ENCODE measurements at places on chromosomes 1 and 21.

- no peak for DNase-seq
Observed at GRCh38 chr21:32048353-32048752, 175.5 kb downstream of the HUNK start.

DNA sequence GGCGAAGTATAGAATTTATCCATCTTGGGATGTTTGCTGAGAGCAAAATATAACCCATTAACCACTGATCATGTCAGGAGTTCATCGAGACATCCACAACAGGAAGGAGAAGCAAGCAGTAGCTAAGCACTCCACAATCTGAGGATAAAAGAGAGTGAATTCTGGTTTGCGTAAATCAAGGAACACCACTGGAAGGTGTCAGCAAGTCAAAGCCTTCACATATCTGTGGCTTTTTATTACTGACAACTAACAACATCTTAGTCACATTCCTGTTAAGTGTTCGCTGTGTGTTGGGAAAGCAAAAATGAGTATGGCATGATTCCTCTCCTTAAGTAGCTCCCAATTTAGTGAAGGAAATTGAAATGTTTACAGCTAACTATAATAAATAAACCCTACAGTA is 44.5 kb upstream of the DARS2 start:
- DNase-seq, result no peak

DNA sequence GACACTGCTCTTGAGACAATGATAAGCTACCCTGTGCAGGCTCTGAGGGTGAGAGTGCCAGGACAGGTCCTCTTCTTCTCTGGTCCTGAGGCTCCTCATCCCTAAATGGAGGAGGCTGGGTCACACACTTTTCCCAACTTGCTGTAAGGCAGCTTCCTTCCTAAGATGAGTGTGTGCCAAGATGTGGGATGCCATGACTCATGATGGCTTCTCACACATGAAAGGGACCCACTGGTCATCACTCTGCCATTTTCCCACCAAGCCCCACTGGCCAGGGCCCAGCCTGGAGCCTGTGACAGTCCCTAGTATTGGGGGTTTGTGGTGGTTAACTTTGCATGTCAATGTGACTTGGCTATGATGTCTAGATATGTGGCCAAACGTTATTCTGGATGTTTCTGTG is 54.4 kb downstream of the CNIH3 start:
- DNase-seq, result no peak

- no peak for DNase-seq
Observed at GRCh38 chr1:224774378-224774777, 155.1 kb upstream of the DNAH14 start.

GRCh38 chr1:238624776-238625175 is 734.1 kb upstream of the ZP4 start:
- no peak for DNase-seq

- DNase-seq, result no peak
Observed at GRCh38 chr1:5390504-5390903, 601.7 kb downstream of the NPHP4 start.
